ENCODE measurements at places on chromosomes 1 and 21. TPM values are rescaled to one million over a fixed set of nuclear protein-coding genes. Genes with fewer than 3 reads are reported as not detected.
A peak's percentile ranks its signal among the peaks of the same experiment; 100 is the strongest.

- peaks cover 23% of the 10 kb centered on the region for H3K27me3 ChIP-seq
- peaks cover 20% of the 10 kb centered on the region for H3K4me1 ChIP-seq
- H3K4me3 ChIP-seq, result no peak overlapping the region
Observed at GRCh38 chr21:45888386-45889009, 93.1 kb upstream of the COL6A1 start.

DNA sequence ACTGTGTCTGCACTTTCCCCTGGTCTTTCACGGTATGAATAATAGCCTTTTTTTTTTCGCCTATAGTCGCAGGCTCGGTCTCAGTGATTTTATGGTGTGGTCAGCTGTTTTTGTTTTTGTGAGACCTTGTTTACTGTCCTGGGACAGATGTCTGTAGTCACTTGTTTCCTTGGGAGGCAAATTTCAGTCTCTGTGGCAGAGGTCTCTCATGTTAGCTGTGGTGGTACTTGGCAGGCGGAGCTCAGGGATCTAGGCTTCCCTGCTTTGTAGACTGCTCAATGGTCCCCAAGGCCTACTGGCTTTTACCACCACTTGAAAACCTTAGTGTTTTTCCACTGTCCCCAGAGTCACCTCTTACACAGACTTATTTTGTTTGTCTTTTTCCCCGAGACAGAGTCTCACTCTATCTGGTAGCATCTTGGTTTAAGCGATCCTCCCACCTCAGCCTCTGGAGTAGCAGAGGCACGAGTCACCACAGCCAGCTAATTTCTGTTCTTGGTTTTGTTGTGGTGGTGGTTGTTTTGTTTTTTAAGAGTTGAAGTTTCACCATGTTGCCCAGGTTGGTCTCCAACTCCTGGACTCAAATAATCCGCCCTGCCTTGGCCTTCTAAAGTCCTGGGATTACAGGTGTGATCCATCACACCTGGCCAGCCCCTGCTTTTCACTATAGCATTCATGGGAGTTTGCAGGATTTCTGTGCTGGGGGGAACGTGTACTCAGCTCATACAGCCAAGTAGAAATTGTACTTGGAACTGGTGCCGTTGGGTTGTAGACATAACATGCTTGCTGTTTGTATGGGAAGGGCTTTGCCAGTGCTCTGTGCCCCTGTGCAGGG lies 10.3 kb downstream of the RNU1-2 start:
- H3K4me1 ChIP-seq, result peaks cover 30% of the 10 kb centered on the region
- peaks cover 4% of the 10 kb centered on the region for H3K27me3 ChIP-seq
- DNase-seq, result no peak
- no peak overlapping the region for H3K27ac ChIP-seq

GRCh38 chr1:204442376-204443259 lies 31.0 kb upstream of the PPP1R15B start:
- DNase-seq, result no peak
- no peak overlapping the region for H3K4me3 ChIP-seq
- peaks cover 16% of the 10 kb centered on the region for H3K4me1 ChIP-seq

GRCh38 chr1:65769636-65770035 lies 23.1 kb upstream of the PDE4B start:
- peaks cover 28% of the 10 kb centered on the region for H3K27me3 ChIP-seq
- DNase-seq, result no peak
- peaks cover 21% of the 10 kb centered on the region for H3K36me3 ChIP-seq
- peaks cover 13% of the 10 kb centered on the region for H3K4me1 ChIP-seq
- no peak overlapping the region for H3K27ac ChIP-seq

DNA sequence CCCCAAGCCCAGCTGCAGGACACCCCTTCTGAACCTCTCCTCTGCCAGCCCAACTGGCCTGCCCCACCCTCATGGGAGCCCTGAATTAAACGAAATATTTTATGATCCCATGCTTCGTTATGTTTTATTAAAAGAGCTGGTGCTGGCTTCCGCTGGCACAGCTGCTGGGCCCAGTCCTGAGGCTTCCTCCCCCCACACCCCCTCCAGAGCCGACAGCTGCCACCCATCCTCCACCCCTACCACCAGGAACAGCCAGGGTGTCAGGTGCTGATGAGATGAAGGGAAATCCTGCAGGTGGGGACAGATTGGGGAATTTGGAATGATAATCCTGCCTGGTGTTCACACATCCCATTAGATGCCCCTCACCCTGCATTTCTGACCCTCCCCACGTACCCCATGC lies 19.0 kb downstream of the IGSF21 start:
- no peak for DNase-seq
- H3K36me3 ChIP-seq, result no peaks in the 10 kb centered on the region
- H3K4me1 ChIP-seq, result no peaks in the 10 kb centered on the region
- no peaks in the 10 kb centered on the region for H3K27me3 ChIP-seq

DNA sequence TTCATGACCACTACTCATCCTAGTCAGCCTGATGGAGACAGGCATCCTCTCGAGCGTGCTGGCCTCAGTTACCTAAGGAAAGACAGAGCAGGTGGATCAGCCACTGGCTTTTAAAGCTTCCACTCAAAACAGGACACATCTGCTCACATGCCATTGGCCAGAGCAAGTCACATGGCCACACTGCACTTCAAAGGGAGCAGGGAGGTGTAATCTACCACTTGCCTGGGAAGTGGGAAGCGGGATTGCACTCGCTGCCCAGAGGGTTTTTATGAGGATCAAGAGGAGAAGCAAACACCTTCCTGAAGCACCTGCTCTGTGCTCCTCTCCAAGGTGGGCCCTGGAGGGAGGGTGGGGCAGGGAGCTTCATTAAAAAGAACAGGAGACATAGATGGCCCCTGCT lies 108.0 kb downstream of the TAS1R2 start:
- DNase-seq, result no peak
- H3K27me3 ChIP-seq, result peaks cover 18% of the 10 kb centered on the region
- H3K4me3 ChIP-seq, result no peak overlapping the region
- no peaks in the 10 kb centered on the region for H3K4me1 ChIP-seq

DNA sequence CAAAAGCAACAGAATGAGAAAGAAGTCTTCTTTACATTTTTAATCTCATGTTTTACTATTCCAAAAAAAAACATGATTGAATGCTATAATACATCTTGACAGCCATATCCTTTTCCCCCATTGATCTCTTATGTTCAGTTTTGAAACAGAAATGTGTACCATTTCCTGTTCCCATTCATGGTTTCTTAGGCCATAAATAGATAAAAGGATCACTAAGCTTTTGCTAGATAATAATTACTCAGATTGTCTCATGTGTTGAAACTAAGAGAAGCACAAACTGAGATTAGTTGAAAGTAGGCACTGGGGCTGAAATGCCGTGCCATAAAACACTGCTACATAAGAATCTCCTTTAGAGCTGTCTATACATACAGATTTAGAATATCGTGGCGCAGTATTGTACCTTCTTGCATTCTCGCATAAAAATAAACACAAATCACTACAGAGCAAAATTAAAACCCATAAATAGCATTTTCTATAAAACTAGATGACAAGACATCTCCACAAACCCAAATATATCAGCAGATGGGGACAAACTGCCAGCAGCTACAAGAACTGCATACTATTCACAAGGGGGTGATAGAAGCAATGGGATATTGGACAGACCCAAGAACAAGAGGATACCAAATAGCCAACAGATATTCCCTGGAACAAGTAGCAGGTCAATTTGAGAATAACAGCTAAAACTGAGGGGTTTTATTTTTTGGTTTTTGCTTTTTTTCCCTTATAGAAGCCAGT lies 405.3 kb upstream of the PRMT6 start:
- no peaks in the 10 kb centered on the region for H3K4me1 ChIP-seq
- H3K27me3 ChIP-seq, result no peaks in the 10 kb centered on the region
- no peak overlapping the region for H3K27ac ChIP-seq
- H3K36me3 ChIP-seq, result no peaks in the 10 kb centered on the region
- no peak for DNase-seq

GRCh38 chr1:39109644-39110043 lies 83.5 kb downstream of the NDUFS5 start:
- DNase-seq, result no peak
- no peak overlapping the region for H3K27ac ChIP-seq
- peaks cover 4% of the 10 kb centered on the region for H3K27me3 ChIP-seq
- no peak overlapping the region for H3K4me3 ChIP-seq
- peaks cover 9% of the 10 kb centered on the region for H3K4me1 ChIP-seq

GRCh38 chr1:23617084-23617521 lies 57.8 kb upstream of the ID3 start:
- peaks cover 11% of the 10 kb centered on the region for H3K27me3 ChIP-seq
- H3K27ac ChIP-seq, result no peak overlapping the region
- DNase-seq, result no peak
- no peak overlapping the region for H3K4me3 ChIP-seq

GRCh38 chr1:222165629-222166028 lies 382.3 kb downstream of the HHIPL2 start:
- H3K4me1 ChIP-seq, result peaks cover 2% of the 10 kb centered on the region
- no peak overlapping the region for H3K4me3 ChIP-seq
- DNase-seq, result no peak
- no peaks in the 10 kb centered on the region for H3K36me3 ChIP-seq
- H3K27ac ChIP-seq, result no peak overlapping the region
- H3K27me3 ChIP-seq, result no peaks in the 10 kb centered on the region

DNA sequence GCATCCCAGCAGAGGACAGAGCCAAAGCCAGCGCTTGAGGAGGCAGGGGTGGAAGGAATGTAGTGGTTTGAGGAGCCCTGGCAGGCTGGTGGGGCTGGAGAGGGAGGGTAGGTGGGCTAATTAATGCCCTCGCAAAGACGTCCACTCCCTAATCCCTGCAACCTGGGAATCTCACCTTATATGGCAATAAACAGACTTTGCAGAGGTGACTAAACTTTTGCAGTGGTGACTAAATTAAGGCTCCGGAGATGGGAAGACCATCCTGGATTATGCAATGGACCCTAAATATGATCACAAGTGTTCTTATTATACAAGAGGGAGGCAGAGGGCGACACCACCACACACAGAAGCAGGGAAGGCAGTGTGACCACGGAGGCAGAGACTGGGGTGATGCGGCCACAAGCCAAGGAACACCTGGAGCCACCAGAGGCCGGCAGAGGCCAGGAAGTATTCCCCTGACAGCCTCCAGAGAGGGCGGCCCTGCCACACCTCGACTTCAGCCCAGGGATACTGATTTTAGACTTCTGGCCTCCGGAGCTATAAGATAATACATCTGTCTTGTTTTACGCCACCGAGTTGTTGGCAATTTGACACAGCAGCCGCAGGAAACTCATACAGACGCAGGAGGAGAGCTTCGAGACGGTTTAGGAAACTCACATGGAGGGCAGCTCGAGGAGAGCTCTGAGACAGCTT lies 23.1 kb upstream of the NPPB start:
- H3K36me3 ChIP-seq, result no peaks in the 10 kb centered on the region
- H3K27me3 ChIP-seq, result peaks cover 7% of the 10 kb centered on the region
- no peak overlapping the region for H3K27ac ChIP-seq
- DNase-seq, result no peak
- no peaks in the 10 kb centered on the region for H3K4me1 ChIP-seq

DNA sequence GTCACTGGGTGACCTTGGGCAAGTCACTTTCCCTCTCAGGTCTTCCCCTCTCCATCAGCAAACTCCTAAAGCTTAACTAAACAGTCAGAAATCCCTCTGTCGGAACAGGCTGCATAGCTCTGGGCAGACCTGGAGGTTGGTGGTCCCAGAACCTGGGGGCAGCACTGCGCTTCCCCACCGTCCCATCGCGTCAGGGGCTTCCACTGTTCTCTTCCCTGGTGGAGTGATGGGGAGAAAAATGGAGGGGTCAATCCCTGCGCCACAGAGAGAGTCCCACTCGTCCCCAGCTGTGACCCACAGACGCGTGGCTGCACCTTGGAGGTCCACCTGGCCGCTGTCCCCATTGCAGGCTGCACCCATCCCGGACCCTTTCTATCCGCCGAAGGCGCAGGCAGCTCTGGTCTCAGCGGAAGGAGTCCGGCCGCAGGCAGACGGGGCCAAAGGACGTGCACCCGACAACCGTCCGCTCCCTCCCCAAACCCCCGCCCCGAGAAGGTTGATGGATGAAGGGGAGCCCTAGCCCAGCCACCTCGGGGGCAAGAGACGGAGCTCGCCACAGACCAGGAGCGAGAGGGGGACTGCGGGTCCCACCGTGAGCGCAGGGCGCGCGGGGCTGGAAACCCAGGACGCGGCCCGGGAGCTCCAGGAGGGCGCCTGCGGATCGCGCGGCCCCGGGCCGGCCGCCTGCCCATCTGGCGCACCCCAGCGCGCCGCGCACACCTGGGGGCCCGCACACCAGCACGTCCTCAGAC lies 588 bp upstream of the WNT3A start:
- DNase-seq, result peak; percentile 35
- H3K27me3 ChIP-seq, result peaks cover 69% of the 10 kb centered on the region
- no peak overlapping the region for H3K4me3 ChIP-seq

DNA sequence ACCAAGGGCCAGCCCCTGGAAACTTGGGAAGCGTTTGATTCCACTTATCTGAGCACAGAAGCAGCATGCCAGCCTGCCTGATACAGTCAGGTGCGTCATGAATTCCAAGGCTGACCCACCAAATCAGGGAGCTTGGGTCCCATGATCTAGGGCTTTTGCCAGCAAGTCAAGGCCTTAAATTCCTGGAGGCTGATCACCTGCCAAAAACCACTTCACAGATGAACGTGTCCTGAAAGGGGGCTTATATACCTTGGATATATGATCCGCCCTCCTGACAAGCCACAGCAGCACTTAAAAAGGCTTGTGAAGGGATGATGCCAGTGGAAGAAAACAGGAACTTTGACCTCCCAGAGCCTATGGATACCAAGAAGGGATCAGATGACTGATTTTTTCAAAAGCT lies 24.0 kb upstream of the CLIC6 start:
- DNase-seq, result no peak
- H3K27ac ChIP-seq, result no peak overlapping the region
- peaks cover 6% of the 10 kb centered on the region for H3K36me3 ChIP-seq
- H3K27me3 ChIP-seq, result peaks cover 11% of the 10 kb centered on the region
- H3K4me1 ChIP-seq, result peaks cover 28% of the 10 kb centered on the region
- no peak overlapping the region for H3K4me3 ChIP-seq

GRCh38 chr1:33220676-33221384 lies 35.5 kb upstream of the ZNF362 start:
- H3K4me1 ChIP-seq, result no peaks in the 10 kb centered on the region
- DNase-seq, result no peak
- H3K27ac ChIP-seq, result no peak overlapping the region
- H3K27me3 ChIP-seq, result peaks cover 23% of the 10 kb centered on the region
- peaks cover 5% of the 10 kb centered on the region for H3K36me3 ChIP-seq

DNA sequence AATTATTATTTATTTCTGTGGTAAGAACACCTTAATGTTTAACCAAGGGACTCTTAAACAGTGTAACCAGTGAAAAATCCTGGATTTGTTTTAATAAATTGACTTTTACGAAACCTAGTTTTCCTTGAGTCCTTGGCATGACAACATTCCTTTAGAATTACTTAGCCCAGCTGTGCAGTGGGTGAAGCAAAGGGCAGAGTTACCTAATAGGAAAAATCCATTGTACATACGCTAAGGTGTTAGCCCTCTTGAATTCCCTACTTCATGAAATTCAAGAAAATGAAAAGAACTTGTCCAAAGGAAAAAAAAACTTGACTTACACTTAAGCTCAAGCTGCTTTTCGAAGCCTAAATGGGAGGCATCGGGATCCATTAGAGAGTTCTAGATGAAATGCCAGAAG lies 852.0 kb upstream of the ADAMTS5 start:
- H3K4me1 ChIP-seq, result no peaks in the 10 kb centered on the region
- no peaks in the 10 kb centered on the region for H3K27me3 ChIP-seq
- DNase-seq, result no peak
- no peak overlapping the region for H3K4me3 ChIP-seq
- no peak overlapping the region for H3K27ac ChIP-seq

The CELA2B gene
- not detected for total RNA-seq

The TSNAX gene
- total RNA-seq, result 28.3 TPM

The REG4 gene
- 1.8 TPM for total RNA-seq

The AK4 gene
- 51.5 TPM for total RNA-seq

The KRTAP19-5 gene
- not detected for total RNA-seq

The BNIPL gene
- 2.0 TPM for total RNA-seq

The RGS16 gene
- total RNA-seq, result 1.8 TPM

Data from activated CD8-positive, alpha-beta memory T cell treated with anti-CD3 and anti-CD28 coated beads, Interleukin-2, amount 10 ng/mL, durations not matched to agents 7 days and 5 days (primary cell).